ENCODE measurements at places on chromosomes 3 and 15. TPM values are rescaled to one million over a fixed set of nuclear protein-coding genes. Genes with fewer than 3 reads are reported as not detected.

DNA sequence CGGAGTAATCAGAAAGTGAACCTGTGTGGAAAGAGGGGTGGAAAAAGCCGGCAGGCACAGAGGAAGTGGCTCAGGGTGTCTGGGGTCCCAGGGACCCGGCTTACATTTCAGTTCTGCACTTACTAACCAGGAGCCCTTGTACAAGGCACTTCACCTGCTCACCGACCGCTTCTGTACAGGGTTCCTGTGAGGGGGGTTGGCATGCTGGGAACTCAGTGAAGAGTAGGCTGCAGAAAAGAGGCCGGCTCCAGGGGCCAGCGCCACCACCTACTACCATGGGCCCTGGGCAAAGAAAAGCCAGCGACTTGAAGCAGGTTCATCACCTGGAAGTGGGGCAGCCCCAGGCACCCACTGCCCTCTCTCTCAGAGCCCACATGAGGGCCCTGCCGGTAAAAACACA lies 6.2 kb downstream of the STIMATE start:
- DNase-seq: no peak

DNA sequence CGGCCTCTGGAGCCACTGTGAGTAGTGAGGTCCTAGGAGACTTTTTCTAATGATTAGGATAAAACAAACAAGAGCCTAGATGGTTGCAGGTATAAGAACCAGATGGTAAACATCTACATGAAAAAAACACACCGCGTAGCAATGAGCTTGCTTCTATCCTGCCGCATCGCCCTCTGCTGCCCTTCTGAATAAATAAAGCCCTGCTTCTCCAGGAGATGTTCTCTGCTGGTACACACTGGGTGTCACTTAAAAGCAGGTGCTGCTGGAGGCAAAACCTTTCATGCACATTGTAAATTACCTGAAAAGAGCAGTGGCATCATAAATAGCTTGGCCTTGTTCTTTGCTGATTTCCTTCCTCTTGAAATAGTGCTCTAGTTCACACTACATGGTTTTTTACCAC lies 164.4 kb upstream of the TOPAZ1 start:
- no peak for DNase-seq

- DNase-seq: no peak
These were observed 1.8 kb upstream of the RTP3 start for GRCh38 chr3:46495901-46496456.

- no peak for DNase-seq
These were observed 125.6 kb upstream of the EOMES start for GRCh38 chr3:27847697-27848096.

DNA sequence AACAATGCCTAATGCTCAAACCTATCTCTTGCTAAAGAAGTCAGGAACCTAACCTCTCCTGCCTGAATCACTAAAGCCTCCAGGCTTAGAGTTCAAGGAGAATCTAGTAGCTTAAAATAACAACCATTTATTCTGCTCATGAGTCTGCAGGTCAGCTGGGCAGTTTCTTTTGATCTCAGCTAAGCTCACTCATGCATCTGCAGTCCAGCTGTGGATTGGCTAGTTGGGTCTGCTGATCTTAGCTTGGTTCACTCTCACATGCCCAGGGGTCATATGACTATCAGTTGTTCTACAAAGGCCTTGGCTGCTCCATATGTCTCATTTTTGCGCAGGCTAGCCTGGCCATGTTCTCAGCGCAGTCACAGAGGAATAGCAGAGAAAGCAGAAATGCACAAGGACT lies 109.2 kb upstream of the STT3B start:
- DNase-seq: no peak

TMEM43 gene
- total RNA-seq: 53.7 TPM

IQSEC1 gene
- total RNA-seq: 72.6 TPM

ASB14 gene
- not detected for total RNA-seq

CALML4 gene
- 1.8 TPM for total RNA-seq

Measured in right cardiac atrium (tissue), 5 donors.